ENCODE measurements at places on chromosomes 6 and 20.

DNA sequence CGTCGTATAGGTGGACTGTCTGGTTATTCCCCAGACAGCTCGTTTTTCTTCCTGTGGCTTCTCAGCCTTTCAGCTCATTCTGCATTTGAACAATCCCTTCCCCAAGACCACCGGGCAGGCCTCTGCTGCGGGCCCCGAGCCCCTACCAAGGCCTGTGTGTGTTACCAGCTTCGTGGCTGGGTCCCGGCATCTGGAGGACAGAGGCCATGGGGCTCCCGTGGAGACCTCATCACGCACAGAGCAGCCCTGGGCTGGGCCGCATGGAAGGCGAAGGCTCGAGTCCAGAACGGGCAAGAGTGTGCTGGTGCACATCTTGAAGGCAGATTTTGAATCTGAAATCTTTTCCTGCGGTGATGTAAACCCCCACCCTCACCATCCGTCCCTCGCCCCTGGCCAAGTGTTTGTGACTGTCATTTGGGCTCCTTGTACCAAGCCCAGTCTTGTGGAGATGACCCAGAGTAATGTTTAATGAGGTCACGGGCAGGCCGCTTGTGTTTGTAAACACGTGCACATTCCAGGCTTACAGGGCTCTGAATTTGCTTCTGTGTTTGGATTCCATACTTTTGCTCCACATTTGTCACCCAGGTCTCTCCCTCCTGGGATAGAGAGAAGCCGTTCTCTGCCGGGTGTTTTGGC, 119.6 kb downstream of the CDH4 start:
- ATAC-seq, result no peak

GRCh38 chr6:158500016-158500735, 59.7 kb upstream of the TMEM181 start:
- no peak for ATAC-seq

DNA sequence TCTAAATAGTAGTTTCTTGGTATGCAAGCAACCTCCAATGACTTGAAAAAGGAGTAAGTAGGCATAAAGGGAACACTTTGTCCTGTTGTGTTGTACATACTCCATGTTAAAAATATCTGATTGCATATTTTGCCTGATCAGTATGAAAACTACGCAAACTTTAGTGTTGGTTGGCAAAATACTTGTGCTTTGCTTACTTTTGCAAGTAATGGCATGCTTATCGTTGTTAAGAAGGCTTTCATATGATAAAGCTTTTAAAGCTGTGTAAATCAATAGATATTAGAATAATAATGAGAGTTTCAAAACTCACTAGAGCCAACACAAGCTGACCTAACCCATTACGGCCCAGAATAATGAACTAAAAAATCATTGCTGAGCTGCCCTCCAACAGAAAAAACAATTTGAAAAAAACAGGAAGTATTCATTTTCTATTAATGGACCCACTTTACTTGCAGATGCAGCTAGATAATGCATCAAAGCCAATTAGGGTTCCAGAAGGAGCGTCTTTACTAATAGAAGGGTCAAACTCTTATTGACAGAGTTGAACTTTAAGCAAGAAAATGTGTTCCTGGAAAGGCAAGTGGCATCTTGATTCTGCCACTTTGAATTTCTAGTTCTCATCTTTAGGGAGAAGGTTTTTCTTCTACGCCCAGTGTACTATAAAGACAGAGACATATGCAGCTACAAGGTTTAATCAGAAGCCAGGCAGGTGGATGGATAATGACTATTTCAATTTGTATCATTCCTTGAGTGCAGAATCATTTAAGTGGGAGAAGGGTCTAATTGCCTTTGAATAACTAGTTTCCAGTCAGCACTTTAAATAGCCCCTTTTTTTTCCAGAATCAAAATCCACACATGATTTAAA, 82.2 kb downstream of the SNAP25 start:
- no peak for ATAC-seq

DNA sequence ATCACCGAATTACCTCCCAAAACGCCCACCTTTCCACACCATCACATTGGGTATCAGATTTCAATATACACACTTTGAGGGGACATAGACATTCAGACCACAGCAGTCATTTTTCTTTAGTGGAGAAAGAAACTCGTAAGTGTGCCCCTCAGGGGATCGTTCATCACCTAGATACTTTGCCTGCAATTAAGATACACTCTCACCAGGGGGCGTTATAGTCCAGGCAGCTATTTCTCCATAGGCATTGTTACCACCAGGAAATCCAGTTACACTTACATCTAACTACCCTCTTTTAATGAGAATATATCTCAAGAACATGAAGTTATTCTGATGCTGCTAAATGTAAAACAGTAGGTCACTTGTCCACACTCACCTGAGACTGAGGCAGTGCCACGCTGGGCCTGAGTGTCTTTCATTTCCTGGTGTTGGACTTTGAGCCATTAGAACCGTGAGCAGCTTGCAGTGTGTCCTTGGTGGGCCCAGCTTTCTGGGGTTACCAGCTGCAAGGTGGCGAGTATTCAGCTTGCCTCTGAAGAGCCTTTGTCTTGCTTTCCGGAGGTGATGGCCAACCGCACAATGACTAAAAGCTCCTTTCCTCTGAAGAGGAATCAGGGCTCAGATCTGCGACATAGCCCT, 35.1 kb upstream of the UNC93A start:
- no peak for ATAC-seq

- no peak for ATAC-seq
These were observed 441.1 kb upstream of the ARID1B start for GRCh38 chr6:156336089-156336488.

DNA sequence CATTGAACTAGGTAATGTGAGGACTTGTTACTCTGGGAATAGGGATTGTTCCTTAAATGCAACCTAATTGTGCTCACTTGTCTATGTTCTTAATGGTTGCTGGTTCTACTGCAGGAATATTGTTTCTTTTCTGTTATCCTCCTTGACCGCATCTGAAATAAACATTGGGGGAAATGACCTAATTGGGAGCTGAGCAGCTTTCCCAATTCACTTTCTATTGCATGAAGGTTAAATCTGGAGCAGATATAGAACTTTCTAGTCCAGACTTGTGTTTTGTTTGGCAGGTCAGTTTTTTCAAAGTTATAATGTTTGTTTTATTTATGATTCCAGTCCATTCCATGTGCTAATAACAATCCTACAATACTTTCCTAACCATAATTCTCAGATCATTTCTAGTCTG, 981.0 kb upstream of the CITED2 start:
- ATAC-seq, result no peak

- ATAC-seq, result no peak
These were observed 23.8 kb downstream of the PRSS35 start for GRCh38 chr6:83536034-83536646.

- ATAC-seq, result no peak
These were observed 82.9 kb upstream of the MPC1 start for GRCh38 chr6:166465671-166466087.

DNA sequence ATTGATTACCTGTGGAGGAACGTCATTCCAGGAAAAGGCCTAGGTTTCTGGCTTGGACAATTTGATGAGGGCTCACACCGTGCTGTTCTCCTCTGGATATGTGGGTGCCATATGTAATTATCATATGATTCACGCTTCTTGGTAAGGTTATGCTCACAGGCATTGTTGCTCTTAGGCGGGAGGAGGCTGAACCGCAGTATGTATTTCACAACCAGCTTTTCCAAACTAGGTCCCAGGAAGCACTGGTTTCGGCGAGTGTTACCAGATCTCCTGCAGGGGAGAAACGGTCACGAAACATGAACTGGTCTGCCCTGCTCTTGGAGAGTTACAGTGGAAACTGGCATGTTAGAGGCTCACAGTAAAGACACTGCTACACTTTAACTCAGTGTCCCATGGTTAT, 793 bp upstream of the FAM50B start:
- ATAC-seq, result no peak

DNA sequence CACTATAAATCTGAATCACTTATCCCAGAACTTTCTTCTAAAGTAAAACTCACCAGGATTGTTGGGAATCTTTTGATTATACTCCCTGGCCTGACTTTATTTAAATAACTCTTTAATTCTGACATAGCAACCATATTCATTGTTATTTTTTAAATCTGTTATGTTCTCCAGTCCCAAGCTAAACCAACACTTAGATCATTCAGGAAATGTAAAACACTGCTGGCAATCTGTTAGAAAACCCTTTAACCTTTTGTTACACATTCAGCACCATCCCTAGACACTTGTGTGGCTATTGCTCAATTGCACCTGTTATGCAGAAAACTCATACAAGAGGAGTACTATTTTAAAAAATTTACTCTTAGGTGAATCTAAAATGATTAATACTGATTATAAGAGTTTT, 101.8 kb upstream of the NHSL1 start:
- ATAC-seq, result no peak

- ATAC-seq, result no peak
These were observed 161.8 kb downstream of the KCNQ5 start for GRCh38 chr6:72783666-72784065.

DNA sequence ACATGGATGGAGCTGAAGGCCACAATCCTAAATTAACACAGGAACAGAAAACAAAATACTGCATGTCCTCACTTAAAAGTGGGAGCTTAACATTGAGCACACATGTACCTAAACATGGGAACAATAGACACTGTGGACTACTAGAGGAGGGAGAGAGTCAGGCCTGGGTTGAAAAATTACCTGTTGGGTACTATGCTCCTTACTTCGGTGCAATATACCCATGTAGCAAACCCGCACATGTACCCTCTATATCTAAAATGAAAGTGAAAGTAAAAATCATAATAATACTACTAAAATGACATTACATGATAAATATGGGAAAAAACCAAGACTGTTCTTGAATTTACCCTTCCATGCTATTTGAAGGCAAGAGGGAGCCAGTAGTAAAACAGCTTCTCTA, 1273.8 kb upstream of the ADGRB3 start:
- ATAC-seq, result peak; percentile 21

DNA sequence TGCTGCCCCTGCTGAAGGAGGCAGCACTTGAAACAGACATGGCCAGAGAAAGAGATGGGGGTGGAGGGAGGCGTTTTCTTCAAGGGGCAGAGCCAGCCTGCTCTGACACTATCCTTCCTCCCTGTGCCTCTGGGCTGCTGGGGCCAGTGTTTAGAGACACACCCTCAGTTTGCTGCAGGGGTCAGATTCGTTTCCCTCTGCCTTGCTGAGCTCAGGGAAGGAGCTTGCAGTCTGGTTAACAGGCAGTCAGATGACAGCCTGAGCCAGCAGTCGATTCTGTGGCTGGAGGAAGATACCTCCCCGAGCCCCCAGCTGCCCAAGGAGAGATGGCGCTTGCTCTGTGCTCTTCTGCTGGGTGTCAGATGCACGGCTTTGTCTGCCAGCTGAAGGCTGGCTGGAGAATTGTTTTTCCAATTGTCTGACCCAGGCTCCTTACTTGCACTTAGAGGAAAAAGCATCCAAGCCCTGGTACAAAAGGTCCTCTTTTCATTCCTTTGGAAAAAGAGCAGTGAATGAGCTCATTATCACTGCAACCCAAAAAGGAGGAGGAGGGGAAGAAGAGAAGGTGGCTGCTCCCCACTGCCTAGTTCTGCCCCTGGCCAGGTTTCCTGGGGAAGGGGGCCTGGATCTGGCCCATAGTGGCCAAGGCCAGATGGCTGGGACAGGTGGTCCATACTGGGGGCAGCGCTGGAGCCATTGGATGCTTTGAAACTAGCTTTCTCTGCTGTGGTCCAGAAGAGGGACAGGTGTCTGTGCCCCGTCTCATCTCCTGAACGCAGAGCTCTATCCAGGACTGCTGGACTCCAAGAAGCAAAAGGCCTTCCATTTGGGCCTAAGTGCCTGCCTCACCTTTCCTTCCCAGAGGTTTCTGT, 88.2 kb downstream of the TCP11 start:
- no peak for ATAC-seq

- ATAC-seq, result no peak
These were observed 136.4 kb downstream of the EYA2 start for GRCh38 chr20:47031004-47031403.

DNA sequence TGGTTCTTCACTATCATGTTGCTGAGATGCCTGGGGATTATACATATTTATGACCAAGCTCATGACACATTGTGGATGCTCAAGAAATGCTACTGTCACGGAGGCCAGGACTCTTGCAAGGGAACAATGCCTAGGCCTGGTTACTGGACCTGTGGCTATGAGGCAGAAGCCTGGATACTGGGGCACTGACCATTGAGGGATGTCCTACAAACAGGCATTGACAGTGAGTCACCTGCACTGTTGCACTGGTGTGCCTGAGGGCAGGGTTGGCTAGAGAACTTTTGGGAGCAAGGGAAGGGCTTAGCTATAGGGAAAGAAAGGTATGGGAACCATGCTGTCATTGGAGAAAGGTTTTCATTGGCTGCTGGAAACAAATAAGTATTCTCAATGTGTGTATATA, 313.1 kb upstream of the SUPT3H start:
- no peak for ATAC-seq

GRCh38 chr20:53829255-53829723, 235.7 kb upstream of the ZNF217 start:
- peak; percentile 79 for ATAC-seq

DNA sequence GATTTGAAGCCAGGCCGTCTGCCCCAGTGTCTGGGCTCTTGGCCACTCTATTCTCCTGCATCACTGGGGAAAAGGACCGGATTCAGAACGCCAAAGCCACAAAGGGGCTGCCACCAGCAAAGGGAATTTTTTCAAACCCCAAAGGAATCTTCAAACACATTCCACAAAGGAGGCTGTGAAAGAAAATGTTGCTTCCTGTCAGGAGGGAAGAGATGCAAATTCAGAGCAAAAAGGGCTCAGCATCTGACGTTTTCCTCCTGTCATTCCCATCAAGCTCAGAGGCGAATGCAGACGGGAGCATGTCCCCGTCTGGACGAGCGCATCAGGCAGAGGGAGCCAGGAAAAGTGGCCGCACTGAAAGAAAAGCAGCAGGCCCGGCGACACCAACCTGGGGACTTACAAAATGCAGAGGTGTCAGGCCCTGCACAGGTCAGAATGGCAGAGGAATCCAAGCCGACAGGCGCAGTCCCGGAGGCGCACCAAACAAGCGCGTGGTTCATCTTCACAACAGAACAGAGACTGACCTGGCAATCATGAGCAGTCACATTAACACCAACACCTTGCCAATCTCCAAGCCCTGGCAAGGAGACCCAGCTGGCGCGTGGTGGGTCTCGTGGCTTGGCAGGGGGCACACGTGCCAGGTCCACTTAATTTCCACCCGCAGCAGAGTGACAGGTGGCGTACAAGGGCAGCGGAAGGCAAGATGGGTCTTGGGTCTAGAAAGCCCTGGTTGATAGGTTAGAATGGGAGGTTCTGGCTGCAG, 62.8 kb downstream of the GRM4 start:
- ATAC-seq, result no peak

- no peak for ATAC-seq
These were observed 37.4 kb upstream of the AFDN start for GRCh38 chr6:167789358-167789757.
